ENCODE measurements at places on chromosomes 1 and 21.

DNA sequence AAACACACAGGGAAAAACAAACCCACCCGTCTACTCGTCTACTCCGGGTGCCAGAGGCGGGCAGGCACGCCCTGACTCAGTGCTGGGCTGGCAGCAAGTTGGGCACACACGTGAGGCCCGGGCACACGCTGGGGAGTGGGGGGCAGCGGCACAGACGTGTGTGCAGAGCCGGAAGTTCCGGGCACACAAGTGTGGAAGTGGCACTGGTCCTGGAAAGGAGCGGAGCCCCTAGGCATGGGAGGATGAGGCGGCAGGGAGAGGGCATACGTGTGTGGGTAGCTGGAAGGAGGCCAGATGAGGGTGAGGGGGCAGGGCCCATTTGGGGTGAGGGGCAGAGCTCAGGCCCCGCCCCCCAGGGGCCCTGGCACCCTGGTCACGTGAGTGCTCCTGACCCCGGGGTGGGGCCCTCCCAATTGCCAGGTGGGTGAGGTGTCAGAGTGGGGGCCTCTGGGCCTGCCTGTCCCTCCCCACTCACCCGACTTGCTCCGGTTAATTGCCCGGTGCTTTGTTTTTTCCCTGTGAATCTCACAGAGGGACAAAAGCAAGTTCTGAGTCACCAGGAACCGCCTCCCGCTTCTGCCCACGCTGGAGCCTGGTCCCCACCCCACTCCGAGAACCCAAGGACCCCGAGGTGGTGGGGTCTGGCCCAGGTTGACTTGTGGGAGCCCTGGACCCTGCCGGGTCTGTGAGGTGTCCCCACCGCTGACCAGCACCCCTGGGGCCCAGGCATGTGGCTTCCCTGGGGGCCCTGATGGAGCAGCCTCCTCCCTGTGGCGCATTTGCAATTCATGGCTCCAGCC, 104.8 kb upstream of the CASZ1 start:
- no peak for DNase-seq

GRCh38 chr1:213586587-213586972, 401.2 kb upstream of the PROX1 start:
- no peak for DNase-seq

GRCh38 chr1:167943541-167943940, 6.7 kb upstream of the MPC2 start:
- DNase-seq, result no peak

DNA sequence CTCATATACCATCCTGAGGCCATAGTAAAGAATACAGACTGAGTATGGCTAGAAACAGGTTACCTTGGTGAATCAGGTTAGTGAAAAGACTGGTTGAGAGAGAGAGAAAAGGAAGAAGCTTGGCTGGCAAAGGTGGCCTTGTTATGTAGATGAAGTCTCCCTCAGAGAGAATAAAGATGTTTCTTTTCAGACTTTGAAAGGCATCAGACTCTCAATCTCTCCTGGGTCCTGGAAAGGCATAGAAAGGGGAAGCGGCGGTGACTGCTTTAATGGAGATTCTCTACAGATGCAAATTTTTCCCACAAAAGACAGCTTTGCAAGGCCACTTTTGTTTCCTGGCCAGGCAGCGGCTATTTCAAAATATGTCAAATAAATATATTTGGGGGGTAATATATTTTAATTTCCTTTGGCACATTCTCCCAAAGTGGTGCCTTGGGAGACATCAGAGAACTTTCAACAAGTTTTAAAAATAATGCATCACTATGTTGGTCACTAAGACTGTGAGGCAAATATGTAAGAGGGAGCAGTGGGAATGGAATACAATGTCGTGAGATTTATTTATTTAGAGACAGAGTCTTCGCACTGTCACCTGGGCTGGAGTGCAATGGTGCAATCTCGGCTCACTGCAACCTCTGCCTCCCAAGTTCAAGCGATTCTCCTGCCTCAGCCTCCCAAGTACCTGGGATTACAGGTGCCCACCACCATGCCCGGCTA, 46.1 kb downstream of the NPHS2 start:
- no peak for DNase-seq

DNA sequence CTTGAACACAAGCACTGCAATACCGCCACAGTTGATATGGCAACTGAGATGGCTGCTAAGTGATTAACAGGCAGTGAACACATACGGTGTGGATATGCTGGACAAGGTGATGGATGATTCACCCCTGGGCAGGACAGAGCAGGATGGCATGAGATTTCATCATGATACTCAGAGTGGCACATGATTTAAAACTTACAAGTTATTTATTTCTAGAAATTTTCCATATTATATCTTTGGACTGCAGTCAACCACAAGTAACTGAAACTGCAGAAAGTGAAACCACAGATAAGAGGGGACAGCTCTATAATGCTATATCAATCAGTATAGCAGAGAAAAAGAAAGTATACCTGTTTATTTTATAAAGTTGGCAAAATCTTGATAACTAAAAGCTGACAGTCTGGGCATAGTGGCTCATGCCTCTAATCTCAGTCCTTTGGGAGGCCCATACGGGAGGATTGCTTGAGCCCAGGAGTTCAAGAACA, 47.9 kb downstream of the PHACTR4 start:
- no peak for DNase-seq

DNA sequence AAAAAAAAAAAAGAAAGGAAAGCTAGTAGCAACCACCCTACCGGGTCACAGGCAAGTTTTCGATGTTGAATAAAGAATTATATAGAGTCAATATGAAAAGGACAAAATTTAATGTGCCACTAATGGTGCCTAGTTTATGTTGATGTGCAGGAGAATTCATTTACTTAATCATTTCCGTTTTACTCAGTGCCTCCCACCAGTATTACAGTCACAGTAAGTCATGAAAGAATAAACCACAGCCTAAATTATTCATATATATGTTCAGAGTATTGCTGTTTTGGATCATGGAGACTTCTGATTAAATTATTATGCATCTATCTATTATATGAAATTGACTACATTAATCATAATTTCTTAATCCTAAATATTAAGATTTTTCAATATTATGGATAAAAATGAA, 35.3 kb downstream of the FNBP1L start:
- DNase-seq, result no peak

All from hypothalamus (tissue), 51 donors.